Activated CD4-positive, alpha-beta memory T cell treated with anti-CD3 and anti-CD28 coated beads, Interleukin-2, amount 10 ng/mL, durations not matched to agents 7 days and 5 days (primary cell): ENCODE measurements at places on chromosomes 3 and 15.

DNA sequence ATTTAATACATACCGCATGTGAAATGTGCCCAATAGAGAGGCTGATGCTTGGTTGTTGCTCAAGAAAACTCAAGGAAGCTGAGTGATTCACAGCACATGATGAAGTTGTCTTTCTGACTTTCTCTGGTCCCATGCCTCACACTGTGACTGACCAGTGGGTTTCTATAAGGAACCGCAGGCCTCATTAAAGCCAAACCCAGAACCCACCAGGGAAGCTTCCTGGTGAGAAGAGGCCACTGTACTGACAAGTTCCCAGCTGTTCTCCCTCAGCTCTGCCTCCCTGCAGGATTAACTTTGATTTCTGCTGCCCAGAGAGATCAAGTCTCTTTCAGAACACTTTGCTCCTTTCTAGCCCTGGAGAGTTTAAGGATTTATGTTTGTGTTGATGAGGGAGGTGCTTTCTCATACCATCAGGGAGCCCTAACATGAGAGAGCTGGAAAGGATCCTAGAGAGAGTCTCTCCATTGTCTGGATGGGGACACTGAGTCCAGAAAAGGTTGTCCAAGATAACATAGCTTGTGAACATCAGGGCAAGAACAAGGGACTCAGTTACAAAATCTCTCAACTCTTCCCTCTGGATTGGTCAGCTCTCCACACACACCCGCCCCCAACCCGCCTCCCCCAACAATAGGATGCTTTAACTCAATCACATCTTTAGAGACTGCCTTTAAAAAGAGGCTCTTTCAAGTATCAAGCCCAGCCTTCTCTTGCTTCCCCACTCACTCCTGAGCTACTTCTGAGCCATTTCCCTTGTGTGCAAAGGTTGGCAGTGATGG is 303.2 kb upstream of the TLE3 start:
- DNase-seq = no peak

DNA sequence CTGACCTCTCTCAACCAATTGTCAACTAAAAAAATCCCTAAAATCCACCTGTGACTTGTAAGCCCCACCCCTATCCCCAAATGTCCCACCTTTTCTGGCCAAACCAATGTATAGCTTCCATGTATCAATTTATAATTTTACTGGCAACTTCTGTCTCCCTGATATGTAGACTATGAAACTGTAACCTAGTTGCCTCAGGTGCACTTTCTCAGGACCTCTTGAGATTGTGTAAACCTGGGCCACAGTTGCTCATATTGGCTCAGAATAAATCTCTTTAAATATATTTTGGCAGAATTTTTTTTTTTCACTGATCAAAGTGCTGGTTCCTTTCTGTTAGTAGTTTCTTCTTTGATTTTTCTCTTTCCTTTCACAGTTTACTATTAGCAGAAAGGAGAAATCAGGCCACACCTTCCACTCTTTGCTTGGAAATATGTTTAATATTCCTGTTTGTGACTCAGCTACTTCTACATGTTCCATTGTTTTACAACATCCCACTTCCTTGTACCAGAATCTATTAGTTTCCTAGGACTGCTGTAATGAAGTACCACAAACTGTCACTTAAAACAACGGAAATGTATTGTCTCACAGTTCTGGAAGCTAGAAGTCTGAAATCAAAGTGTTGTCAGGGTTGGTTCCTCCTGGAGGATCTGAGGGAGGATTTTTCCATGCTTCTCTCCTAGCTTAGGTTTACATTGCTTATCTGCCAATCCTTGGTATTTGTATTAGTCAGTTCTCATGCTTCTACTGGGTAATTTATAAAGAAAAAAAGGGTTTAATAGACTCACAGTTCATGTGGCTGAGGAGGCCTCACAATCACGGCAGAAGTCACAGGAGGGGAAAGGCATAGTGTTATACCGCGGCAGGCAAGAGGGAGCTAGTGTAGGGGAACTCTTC is 801.2 kb upstream of the ARPP21 start:
- DNase-seq = no peak

DNA sequence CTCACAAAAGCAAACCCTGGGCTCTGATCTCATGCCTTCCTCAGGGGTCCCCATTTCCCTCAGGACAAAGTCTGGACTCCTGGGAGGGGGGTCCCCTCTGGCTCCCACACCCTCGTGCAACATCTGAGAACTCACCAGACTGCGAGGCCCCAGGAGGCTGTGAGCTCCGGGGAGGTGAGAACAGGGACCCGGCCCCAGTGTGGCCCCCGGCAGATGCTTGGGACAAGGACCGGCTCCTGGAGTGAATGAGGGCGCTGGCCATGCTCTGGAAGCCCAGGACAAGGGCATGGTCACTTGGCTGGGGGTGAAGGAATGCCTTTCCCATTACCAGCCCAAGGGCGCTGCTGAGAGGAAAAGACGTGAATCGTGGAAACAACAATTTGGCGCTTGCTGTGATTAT is 48.0 kb downstream of the LINGO1 start:
- DNase-seq = no peak

DNA sequence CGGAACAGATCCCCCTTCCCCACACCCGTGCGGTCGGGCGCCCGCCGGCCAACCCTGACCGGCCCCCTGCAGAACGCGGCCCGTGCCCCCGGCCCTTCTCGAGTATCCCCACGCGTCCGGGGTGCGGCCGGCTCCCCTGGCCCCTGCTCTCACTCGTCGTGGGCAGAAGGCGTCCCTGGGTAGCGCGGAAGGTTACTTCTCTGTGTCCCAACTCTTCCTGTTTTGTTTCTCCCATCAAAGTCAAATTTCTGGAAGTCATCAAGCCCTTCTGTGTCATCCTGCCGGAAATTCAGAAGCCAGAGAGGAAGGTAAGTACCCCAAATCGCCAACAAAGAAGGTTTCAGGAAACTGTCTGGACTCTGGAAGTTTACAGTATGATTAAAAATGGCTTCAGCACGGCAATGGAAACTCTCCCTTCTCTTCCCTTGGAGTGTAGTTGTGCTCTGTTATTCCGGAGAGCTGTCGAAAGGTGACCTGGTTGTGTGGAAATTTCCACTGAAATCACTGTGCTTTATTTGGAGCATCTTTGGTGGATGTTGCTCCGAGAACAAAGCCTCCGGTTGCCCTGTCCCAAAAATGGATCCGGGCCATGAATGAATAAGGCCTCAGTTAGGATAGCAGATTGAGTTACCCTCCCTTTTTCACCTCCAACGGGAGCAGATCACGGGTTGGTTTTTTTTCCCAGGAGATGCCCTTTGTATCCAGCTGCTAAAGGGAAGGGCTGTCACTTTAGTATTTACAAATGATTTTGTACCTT is 536 bp downstream of the SEC61A1 start:
- no peak for DNase-seq

GRCh38 chr3:119420196-119420595 is 43.2 kb downstream of the TMEM39A start:
- DNase-seq = no peak

DNA sequence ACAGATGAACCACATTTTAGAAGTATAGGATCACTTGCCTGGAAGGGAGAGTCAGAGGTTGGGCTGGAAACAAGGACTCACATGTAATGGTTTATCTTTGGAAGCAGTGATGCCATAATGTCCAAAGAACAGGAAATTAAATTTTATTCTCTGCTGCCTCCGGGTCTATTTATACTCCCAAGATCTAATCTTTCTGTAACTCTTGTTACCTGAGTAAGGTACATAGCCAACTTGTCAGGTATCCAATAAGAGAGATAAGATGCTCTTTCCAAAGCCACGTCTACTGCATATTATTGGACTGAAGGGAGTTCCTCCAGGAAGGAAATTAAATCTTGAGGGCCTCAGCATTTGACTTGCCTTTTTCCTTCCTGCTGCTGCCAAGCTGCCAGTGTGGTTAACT is 71.0 kb downstream of the CRYGS start:
- no peak for DNase-seq

DNA sequence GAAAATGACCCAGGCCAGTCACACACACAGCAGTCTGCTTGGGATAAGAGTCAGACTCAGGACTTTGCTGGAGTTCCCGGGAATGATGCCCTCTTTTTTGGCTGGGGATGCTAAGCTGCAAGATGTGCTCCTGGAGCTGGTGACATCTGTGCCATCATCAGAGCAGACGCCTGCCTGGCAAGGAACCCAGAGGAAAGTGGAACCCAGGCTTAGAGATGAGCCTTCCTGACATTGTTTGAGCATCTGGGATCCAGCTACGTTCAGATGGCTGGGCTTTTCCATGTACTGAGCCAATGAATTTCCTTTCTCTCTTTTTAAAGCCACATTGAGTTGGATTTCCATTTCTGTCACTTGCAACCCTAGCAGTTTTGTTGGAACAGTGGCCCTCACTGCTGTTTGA is 53.3 kb downstream of the EBLN2 start:
- DNase-seq = no peak

- DNase-seq = no peak
Observed at GRCh38 chr15:78537266-78537905, 2.9 kb upstream of the PSMA4 start.

- DNase-seq = no peak
Observed at GRCh38 chr3:28846971-28847478, 433.8 kb upstream of the RBMS3 start.

DNA sequence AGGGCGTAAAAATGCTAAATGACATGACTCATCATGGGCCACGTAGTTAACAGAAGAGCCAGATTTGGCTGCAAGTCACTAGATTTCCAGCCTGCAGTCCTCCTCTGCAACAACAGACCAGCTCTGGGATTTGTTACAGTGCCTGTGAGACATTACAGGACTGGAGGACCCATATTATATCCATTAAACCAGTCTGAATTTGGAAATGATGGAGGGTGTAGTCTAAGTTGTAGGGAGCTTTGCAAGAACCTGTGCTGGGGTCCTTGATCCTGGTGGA is 10.8 kb downstream of the ZNF774 start:
- no peak for DNase-seq

- no peak for DNase-seq
Observed at GRCh38 chr3:34268032-34268709, 469.7 kb downstream of the PDCD6IP start.

DNA sequence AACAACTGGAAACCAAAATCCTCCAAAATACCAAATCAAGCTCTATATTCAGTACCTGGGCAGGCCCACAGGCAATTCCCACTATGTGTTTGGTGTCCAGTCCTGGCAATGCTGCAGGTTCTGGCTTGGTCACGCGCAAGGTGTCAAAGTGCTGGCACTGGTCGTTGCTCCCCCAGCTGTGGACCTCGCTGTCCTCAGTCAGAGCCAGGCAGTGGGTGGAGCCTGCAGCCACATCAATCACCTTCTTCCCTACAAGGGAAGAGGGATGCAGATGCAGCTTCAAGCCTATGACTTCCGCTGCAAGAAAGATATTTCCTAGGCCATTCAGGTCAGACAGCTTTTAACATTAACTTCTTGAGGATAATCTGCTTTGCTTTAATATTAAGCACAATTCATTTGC is 61.3 kb downstream of the HERC2 start:
- DNase-seq = no peak

DNA sequence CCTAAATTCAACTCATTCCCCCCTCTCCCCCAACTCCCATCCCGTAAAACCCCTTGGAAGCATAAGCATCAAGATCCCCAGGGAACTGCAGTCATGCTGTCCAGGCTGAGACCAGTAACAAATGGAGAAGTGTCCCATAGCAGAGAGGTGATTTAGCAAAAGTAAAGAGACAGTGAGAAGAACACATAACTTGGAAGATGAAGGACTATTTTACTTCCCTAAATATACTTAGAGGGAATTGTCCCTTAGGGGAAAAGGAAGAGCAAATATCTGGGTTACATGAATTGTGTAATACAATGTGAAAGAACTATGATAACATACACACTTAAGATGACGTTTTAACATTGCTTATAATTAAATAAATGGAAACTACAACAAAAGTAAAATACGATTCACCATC is 61.6 kb upstream of the LRRFIP2 start:
- no peak for DNase-seq
